ENCODE measurements at places on chromosomes 7 and 10. TPM values are rescaled to one million over a fixed set of nuclear protein-coding genes. Genes with fewer than 3 reads are reported as not detected.

DNA sequence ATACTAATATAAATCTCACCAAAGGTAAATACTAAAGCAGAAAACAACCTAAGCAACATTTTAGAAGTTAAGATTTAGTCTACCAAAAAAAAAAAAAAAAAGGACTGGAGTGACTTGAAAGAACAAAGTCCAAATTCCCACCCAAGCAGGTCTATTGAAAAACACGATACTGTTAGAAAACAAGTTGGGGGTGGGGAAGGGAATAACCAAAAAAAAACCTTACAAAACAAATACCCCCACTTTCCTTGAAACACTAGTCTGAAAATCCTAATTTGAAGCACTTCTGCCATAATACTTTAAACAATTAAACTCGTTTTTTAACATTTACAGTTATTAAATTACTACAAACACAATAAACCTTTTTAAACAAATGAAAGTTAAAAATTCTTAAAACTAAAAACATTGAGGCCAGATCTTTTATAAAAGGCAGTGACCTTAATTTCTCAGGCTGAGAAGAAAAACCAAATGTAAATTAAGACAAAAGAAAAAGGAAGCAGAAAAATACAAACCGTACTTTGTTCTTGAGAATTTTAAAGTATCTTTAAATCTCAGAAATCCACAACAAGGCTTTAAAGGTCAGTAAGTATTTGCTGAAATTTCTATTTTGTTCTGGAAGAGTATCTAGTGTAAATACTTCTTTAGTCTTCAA is 135.1 kb downstream of the NRBF2 start:
- no peak for DNase-seq

DNA sequence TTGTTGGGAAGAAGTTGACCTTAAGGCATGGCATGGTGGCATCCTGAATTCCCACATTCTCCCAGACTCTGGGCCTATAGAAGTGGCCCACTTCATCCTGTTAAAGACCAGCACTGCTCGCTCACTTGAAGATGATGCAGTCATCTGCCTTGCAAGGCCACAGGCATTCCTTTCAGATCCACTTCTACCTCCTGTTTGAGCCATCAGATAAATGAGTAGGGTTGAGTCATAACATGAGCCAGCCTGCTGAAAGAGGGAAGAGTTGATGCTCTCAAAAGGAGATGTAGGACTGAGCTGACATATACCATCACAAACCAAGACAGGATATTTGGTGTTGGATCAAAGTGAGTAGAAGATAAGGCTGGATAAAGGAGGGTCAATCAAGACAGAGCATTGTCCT is 1.5 kb upstream of the EBLN1 start:
- no peak for DNase-seq

Gene LRRC4
- total RNA-seq: 3.2 TPM

- DNase-seq: no peak
These were observed 3.5 kb upstream of the CALML5 start for GRCh38 chr10:5502571-5503476.

DNA sequence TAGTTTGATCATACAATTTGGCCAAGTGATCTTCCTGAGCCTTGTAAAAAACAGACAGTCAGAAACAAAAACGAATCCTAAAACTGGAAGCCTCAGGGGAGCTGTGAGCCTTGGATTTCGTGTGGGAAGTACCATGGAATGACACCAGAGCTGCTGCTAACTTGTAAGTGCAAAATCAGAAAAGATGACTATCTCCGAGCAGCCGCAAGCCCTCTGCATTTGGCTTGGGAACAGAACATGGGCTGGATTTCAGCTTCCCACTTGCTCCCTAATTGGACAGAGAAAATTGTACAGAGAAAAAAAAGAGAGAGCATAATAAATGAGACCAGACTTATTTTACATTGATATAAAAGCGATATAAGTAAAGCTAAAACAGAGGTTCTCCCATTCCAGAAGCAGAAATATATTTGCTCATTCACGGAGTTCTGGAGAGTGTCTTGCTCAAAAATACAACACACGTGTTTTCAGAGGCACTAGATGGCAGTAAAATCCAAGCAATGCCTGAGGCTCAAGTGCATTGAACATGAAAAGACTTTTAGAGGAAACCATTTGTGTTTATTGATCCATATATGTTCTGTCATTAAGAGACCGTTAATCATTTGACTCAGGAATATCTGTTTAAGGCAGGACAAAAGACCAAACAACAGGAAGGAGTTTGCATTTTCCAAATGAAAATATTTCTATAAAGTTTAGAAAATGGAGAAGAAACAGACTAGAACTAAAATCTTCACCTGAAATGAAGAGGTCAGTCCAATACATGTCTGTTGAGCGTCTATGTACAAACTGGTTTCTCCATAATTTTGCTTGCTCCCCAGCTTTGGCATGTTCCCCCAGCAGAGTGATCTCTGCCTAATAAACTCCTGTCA is 78.3 kb upstream of the SLC26A5 start:
- no peak for DNase-seq

GRCh38 chr10:5615316-5615715 is 51.1 kb downstream of the ASB13 start:
- no peak for DNase-seq

Gene SLC25A40
- total RNA-seq: 24.2 TPM

DNA sequence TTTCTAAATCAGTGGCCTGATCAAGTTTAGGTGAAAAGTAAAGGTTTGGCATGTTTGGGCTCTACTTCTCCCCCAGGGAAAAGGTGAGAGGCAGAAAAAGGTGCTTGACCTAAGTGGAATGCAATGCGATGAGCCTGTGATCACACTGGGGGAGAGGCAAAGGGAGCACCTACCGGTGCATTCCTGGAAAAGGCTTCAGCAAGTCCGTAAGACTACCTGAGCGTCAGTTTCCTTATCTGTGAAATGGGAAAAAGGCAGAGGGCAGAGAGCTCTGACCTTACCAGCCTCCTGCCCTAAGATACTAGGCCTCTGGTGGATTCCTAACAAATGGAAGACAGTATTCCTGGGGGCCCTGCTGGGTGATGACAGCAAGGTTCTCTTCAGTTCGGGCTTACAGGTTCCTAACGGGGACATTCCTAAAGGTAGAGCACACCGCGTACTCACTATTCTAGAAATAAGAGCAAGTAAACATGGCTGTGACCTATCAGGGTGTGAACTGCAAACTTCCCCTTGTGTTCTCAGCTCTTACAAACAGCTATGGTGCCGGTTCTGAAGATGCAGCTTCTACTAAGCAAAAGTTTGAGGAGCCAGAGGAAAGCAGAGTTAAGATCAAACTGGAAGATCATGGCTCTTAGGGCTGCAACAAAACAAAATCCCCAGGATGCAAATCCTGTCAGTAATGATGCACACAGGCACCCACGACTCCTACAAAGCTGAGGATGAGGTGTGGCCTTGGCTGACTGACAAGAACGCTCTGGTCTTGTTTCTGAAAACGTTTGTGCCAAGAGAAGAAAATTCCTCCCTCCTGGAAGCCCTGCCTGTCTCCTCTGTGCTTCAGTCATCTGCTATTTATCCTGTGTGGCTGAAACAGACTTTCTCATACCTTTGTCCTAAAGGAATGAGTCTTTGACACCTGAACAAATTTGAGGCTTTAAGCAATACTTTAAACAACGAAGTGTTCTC is 13.3 kb upstream of the ACSL5 start:
- no peak for DNase-seq

- DNase-seq: no peak
These were observed 6.0 kb upstream of the ZDHHC4 start for GRCh38 chr7:6571160-6571779.

DNA sequence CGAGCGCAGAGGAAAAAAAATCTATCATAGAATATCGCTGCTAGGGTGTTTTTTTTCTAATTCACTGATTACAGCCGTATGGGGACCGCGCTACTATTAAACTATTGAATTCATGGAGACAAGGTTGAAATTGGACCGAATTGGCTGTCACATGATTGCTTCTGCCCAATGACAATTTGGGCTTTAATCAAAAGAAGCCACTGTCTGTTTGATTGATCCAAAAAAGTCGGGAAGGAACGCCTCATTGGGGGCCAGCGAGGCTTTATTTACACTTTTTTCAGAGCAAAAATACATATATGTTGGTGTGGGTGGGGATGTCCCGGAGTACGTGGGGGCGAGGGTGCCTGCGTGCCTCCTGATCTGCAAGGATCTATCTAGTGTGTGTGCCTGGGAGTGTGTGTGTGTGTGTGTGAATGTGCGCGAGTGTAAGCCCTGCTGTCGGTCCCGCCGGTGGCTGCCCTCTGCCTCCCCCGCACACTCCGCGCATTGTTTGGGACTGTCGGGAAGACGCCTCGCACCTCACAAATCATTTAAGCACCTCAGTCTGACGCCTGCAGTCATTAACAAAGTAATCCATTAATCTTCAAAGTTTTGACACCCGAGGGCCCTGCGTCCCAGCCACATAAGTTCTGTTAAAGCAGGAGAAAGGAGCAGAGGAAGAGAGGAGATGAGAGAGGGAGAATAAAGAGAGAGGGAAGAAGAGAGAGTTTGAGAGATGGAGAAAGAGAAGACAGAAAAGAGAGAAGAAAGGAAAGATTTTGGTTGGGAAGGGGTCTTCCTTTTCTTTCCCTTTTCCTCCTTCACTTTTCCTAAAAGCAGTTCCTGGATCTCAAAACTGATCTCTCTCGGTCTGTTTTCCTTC is at the start of gene HOXA2:
Gene HOXA2 (minus strand): TSS at position 103 of the 862 bp plus-strand sequence. CDS start 183 bp downstream, outside the sequence.
- DNase-seq: no peak

DNA sequence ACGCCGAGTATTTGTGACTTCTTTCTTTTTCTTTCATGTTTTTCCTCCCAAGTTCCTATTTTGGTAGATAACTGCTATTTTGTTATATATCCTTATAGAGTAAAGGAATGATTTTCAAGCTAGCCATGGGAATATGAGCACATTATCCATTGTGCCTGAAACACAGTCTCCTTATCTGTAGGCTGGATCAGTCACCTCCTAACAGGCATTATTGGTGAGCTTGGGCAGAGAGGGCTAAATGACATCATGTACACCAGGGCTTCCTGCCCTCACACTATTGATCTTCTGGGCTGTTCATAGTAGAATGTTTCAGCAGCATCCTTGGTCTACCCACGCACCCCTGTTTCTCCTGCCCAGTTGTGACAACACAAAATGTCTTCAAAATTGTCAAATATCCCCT is 88.1 kb upstream of the CTBP2 start:
- no peak for DNase-seq

DNA sequence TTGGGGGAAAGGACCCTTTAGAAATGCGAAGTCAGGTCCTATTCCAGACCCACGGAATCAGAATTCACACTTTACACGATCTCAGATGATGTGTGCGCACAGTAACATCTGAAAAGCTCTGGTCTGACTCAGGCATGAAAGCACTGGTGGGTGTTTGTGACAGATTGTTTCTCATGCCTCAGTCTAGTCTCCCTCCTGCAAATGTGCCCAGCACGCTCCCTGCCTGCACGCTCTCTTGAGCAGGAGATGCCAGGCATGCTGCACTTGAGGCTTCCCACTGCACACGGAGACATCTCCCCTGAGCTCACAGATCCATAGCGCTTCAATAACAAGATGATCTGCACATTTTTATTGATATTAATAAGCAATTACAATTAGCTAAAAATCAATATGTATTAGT is 23.6 kb upstream of the ZNF37A start:
- DNase-seq: no peak

DNA sequence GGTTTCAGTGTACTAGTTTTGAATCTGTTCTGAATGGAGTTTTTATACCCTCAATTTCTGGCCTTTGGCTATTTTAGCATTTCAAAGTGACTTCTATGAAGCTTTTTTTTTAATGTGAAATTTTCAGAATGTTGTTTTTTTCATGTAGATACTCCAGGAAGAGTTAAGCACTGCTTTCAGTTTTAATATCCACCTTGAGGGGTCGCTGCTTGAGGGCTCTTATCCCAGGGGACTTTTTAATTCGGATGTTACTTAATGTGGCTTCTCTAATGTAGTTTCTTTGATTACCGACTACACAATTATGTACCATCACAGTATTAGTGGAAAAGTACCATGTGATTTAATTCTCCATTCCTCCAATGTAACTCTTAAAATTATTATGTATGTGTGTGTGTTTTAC is 5.2 kb downstream of the IFIT5 start:
- no peak for DNase-seq

- no peak for DNase-seq
These were observed 37.4 kb downstream of the GOT1 start for GRCh38 chr10:99393036-99393435.

DNA sequence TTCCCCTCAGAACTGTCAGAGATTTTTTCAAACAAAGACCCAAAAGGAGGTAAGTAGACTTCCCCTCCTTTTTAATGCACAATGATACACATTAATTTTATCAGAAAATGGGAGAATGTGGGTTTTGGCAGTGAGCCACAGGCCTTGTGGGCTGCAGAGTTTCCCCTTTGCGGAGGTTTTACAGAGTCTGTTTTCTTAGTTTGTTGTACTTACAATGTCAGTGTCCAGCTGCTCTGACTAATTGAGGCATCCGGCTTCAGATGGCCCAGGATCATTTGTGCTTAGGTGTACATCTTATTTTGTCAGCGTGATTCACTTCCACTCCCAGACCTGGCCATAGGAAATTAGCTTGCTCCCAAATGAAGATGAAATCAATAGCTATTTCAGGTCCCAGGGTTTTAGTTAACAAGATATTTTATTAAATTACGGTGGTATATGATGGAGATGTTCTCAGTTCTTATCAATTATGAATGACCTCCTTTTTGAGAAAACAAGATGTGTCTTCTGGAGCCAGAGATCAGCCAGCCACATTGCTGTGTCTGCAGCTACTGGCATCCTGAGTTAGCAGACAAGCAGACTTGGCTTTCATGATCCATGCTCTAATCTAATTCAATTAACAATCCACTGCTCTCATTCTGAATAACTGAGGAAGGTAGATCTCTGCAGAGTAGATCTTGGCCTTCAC is 1086.6 kb upstream of the SORCS1 start:
- DNase-seq: no peak

Gene HOXA4
- 55.9 TPM for total RNA-seq

Gene DIP2C
- 30.6 TPM for total RNA-seq

DNA sequence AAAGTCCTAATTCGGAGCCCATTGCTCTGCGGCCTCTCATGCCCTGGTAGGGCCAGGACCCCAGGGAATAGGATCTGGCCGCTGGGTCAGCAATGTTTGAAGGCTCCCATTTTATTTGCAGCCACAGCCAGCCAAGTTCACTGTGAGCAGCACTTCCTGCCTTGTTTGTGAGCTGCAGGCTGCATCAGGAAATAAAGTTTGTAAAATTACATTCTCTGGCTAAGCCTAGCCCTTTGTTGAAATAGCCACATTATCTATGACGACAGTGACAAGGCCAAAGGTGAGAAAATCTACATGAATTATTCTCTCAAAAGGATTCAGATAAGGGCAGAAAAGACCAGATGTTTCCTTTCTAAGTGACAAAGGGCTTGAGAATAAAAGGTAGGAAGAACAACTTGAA is 23.7 kb upstream of the ITGB1 start:
- no peak for DNase-seq

DNA sequence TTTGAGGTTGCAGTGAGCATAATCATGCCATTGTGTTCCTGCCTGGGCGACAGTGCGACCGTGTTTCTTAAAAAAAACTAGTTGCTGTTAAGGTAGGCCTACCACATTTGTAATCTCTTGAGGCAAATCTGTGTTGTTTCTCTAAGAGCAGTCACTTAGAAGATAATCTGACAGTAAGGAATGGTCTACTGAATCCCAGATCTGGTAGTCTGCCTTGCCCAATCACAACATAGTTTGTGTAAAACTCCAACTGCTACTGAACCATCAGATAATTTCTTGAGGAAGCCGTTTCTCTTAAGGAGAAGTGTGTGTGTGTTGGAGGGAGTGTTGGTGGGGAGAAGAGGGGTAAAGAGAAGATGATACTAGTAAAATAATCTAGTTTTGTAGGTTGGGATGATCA is 5.0 kb downstream of the NRF1 start:
- DNase-seq: no peak

Gene OR2AE1
- 0.20 TPM for total RNA-seq

GRCh38 chr7:155555116-155555695 is 8.8 kb upstream of the CNPY1 start:
- no peak for DNase-seq

Data from mesothelial cell of epicardium (in vitro differentiated cells).